Activated naive CD4-positive, alpha-beta T cell treated with anti-CD3 and anti-CD28 coated beads, Interleukin-2, amount 10 ng/mL, durations not matched to agents 7 days and 5 days (primary cell): ENCODE measurements at places on chromosomes 13 and 19.
A peak's percentile ranks its signal among the peaks of the same experiment; 100 is the strongest.

DNA sequence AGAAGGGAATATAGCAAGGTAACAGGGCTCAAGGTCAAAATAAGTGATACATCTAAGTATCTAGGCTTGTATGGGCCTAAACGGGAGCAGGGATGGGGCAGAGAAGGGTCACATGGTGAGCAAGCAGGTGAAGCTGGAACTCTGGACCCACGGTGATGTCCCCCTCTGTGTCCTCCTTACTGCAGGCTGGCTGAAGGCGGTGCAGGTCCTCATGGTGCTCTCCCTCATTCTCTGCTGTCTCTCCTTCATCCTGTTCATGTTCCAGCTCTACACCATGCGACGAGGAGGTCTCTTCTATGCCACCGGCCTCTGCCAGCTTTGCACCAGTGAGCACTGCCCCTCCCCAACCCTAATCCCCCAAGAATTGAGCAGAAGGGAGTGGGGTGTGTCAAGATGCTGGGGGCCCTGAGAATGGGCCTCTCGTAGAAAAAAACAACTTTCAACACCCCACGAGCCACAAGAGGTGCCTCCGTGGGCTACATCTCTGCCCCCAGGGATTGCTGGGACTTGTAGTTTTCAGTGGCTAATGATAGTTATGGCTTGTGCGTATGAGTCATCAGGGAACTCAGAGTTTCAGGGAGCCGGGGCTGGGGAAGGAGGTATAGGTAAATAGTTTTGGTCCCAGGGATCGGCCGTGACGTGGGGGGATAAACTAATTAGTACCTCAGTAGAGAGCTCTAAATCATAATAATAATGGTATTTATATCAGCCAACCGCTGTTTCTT, 4.0 kb downstream of the EMP3 start:
- peak; percentile 58 for DNase-seq
- H3K27me3 ChIP-seq, result no peaks in the 10 kb centered on the region
- peak overlapping the region; percentile 96 for H3K27ac ChIP-seq
- H3K4me1 ChIP-seq, result peaks cover 74% of the 10 kb centered on the region

GRCh38 chr13:88552966-88553365, 881.8 kb downstream of the SLITRK5 start:
- no peak overlapping the region for H3K27ac ChIP-seq
- H3K4me1 ChIP-seq, result no peaks in the 10 kb centered on the region
- no peak for DNase-seq
- no peaks in the 10 kb centered on the region for H3K36me3 ChIP-seq
- H3K27me3 ChIP-seq, result no peaks in the 10 kb centered on the region

- no peak overlapping the region for H3K4me3 ChIP-seq
- peaks cover 2% of the 10 kb centered on the region for H3K36me3 ChIP-seq
- DNase-seq, result no peak
- no peak overlapping the region for H3K27ac ChIP-seq
These were observed 3.5 kb upstream of the SBNO2 start for GRCh38 chr19:1177322-1178114.

- H3K4me3 ChIP-seq, result no peak overlapping the region
- peaks cover 72% of the 10 kb centered on the region for H3K27me3 ChIP-seq
- no peak overlapping the region for H3K27ac ChIP-seq
- H3K4me1 ChIP-seq, result peaks cover 15% of the 10 kb centered on the region
- peaks cover 2% of the 10 kb centered on the region for H3K36me3 ChIP-seq
These were observed 2.0 kb upstream of the MEDAG start for GRCh38 chr13:30904043-30904442.

DNA sequence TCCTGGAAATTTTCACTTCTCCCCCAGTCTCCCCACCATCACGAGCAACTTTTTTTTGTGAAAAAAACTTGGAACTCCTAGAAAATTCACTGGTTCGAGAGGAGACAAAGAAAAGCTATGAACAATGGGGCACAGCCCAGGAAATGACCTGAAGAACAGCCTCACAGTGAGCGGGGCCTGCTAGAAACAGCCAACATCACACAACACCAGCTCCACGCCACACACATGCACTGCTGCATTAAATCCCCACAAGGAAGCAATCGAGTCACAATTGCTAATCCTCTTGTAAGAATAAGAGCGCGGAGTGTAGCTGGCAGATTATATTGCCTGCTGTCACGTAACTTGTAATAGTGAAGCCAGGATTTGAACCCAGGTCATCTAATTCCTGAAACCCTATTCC, 48.8 kb downstream of the SLC7A1 start:
- H3K4me1 ChIP-seq, result no peaks in the 10 kb centered on the region
- H3K36me3 ChIP-seq, result peaks cover 18% of the 10 kb centered on the region
- DNase-seq, result no peak
- no peak overlapping the region for H3K4me3 ChIP-seq

DNA sequence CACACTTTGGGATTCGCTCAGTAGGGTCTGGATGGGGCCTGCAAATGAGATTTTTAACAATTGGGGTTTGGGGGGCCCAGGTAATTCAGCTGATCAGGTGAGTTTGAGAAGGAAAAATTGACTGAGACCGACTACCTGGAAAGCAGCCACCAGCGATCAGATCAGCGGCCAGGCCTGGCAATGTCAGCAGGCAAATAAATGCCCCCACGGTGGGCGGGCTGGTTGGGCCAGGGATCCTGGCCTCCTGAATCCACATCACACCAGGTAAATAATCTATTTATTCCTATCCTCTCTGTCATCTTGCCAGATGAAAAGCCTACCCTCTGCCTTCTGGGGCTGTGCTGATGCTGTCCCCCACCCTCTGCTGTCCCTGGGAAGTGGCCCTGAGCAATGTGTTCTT, 9.4 kb downstream of the NAPA start:
- H3K4me1 ChIP-seq, result peaks cover 11% of the 10 kb centered on the region
- DNase-seq, result no peak
- no peak overlapping the region for H3K4me3 ChIP-seq

DNA sequence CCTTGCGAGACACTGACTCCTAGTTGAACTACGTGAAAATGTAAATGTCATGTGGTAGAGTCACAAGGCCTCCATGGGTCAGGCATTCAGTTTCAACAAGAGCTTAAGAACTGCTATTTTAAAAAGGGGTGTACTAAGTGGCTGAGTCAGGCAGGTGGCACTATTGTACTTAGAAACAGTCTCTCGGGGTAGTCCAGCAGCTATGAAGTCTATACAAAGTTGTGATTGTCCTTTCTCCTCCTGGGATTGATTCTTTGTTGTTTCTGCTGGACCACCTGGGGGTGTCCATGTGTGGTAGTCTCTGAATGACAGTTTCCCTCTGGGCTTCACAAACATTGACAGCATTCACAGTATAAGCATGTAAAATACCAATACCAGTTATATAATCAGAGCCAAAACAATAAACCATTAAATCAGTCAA, 33.0 kb downstream of the UGGT2 start:
- no peak overlapping the region for H3K27ac ChIP-seq
- H3K4me3 ChIP-seq, result no peak overlapping the region
- no peaks in the 10 kb centered on the region for H3K27me3 ChIP-seq
- H3K36me3 ChIP-seq, result no peaks in the 10 kb centered on the region
- no peaks in the 10 kb centered on the region for H3K4me1 ChIP-seq

GRCh38 chr13:37303606-37304005, 198.1 kb upstream of the CSNK1A1L start:
- no peaks in the 10 kb centered on the region for H3K27me3 ChIP-seq
- H3K4me3 ChIP-seq, result no peak overlapping the region
- H3K4me1 ChIP-seq, result no peaks in the 10 kb centered on the region
- H3K27ac ChIP-seq, result no peak overlapping the region
- H3K36me3 ChIP-seq, result no peaks in the 10 kb centered on the region
- DNase-seq, result no peak
